ENCODE measurements at places on chromosomes 11 and 22.

DNA sequence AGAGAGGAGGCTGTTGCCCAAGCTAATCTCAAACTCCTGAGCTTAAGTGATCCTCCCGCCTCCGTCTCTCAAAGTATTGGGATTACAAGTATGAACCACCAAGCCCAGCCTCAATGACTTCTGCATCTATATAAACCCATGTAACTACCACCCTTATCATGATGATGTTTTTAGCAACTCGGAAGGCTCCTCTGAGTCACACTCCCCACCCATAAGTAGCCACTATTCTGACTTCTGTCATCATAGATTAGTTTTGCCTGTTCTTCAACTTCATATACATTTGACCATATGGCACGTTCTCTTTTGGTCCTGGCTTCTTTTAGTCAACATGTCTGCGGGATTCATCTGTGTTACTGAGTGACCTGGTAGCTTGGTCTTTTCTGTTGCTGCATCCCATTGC, 6.4 kb upstream of the FOSL1 start:
- DNase-seq = peak; percentile 28

DNA sequence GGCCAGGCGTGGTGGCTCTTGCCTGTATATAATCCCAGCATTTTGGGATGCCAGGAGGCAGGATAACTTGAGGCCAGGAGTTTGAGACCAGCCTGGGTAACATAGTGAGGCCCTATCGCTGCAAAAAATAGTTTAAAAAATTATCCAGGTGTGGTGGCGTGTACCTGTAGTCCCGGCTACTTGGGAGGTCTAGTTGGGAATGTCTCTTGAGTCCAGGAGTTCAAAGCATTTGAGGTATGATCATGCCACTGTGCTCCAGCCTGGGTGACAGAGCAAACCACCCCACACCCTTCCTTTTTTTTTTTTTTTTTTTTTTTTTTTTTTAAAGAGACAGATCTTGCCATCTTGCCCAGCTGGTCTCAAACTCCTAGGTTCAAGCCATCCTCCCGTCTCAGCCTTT, 16.8 kb downstream of the CBL start:
- no peak for DNase-seq

DNA sequence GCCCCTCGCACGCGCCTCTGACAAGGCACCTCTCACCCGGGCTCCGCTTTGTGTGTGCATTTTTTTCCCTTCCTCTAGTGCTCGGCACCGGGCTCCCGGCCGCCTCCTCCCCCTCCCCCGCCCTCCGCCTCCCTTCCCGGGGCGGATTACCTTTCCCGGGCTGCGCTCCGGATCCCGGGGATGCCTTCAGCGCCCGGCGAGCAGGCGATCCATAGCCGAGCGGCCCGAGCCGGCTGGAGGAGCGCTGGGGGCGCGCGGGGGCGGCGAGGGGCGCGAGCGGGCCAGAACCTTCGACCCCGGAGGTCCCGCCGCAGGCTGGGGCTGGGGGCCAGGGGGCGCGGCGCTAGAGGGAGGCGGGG, 282 bp downstream of the MPPED2 start:
- DNase-seq = no peak

GRCh38 chr22:44003405-44004103, 20.5 kb upstream of the PARVB start:
- no peak for DNase-seq

DNA sequence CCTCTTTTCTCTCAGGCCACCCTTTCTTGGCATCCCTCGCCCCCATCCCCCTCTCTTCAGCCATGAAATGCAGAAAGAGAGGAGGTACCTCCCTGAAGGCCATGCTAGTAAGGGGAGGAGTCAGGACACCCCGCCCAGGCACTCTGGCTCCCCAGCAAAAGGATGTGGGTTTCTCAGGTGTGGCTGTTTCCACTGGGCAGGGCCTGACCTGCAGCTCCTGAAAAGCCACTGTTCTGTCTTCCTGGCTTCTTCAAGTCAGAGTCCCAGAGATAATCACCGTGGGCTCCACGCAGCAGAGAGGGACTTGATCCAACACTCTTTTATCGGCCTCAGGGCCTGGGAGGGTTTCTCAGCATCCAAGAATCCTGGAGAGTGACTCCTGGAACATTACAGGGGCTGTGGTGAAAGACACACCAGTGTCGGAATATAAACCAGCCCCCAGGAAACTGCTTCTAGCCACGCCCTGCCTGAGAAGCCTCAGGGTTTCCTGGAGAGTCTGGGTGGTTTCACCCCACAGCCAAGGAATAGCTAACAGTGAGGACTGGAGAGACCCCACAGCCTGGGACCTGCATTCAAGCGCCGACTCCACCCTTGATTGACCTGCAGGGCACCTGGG, 45.7 kb upstream of the TSPAN18 start:
- DNase-seq = no peak

DNA sequence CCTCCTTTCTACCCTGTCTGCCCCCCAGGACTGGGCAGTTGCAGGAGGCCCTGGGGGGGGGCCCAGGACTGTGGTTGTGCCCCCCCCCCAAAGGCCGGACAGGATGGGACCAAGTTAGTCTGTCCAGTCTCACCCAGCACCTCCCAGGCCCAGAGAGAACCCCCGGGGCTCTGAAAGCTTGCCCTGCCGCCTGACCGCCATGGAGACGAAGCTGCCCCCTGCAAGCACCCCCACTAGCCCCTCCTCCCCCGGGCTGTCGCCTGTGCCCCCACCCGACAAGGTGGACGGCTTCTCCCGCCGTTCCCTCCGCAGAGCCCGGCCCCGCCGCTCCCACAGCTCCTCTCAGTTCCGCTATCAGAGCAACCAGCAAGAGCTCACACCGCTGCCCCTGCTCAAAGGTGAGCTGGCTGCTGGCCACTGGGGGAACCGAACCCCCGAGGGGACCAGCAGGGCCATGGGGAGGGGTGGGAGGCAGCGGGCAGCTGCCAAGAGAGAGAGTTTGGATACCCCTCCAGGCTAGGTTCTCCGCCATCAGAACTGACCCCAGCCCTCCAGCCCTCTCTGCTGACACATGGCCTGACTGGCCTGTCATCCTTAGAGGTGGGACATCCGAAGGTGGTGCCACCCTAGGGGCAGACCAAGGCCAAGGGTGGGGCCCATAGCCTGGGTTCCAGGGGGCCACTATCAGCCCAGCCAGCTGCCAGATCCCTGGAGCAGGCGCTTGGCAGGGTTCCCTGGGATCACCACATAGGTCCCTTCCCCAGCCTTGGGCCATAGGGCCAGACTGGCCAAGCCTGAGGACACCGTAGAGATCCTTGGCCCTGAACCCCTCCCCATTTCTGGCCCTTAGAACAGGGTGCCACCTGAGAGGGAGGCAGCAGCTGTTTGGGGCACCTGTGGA, 1.3 kb downstream of the PPP2R5B start:
- no peak for DNase-seq

DNA sequence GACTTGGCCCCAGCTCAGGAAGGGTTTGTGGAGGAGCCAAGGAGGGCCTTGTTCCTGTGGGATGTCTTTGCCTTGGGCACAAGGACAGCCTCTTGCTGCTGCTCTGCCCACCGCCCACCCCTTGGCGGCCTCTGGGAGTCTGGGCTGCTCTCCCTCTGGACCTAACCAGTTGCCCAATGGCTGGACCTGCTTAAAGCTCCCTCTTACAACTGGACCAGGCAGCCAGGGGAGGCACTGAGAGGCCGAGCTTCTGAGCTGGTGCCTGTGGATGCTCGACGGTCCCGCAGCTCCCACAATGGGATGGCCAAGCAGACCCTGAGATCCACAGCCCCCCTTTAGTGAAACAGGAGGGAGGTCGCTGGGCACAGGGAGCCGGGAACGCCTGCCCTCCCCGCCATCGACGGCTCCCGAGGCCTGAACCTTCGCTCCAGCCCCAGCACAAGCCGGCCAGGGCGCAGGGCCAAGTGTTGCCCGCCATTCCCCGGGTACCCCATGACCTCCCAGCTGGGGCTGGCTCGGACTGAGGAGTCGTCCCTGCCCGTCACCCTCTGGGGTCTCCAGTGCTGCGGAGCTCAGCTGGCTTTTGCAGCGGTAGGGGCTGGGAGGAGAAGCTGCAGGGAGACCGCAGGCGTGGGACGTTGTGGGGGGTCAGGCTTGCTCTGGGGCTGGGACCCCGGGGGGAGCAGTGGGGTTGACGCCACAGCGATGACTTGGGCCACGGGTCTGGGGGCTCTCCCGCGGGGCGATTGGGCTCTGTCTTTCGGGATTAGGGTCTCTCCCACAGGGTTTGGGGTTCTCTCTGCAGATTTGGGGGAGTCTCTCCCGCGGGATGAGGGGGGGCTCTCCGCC, 584 bp upstream of the GAL start:
- no peak for DNase-seq

DNA sequence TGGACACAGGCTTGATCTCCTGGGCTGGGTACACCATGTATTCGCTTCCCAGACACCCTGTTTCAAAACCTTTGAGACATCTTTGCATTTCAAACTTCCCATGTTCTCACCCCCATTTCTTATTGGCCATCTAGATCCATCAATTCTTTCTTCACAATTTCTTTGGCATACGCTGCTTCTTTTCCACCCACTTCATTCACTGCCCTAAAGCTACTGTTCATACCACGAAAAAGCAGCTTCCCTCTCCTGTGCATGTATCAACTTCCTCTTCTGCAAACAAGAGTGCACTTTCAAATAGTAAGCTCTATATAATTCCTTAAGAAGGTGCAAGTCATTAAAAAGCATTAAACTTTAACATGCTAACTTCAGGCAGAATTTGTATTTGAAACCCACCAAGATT, 21.4 kb downstream of the UVRAG start:
- no peak for DNase-seq

DNA sequence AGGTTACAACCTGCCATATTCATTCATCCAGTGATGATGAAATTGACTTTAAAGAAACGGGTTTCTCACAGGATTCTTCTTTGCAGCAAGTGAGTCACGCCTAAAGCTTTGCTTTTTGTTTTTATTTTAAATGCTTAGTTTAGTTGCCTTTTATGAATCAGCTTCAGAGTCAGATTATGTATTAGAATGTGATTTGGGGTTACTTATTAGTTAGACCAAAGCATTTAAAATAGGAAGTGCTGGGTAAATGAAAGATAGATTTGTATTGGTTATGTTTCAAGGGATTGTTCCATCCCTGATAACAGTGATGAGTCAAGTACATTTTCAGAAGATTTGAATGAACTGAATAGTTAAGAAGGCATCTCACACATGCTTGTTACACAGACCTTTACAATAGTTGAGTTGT, 101.3 kb upstream of the GAL start:
- no peak for DNase-seq

- no peak for DNase-seq
These were observed 123.4 kb upstream of the ARHGAP42 start for GRCh38 chr11:100563541-100564280.

GRCh38 chr22:39422721-39423120, 23.1 kb downstream of the TAB1 start:
- DNase-seq = no peak

DNA sequence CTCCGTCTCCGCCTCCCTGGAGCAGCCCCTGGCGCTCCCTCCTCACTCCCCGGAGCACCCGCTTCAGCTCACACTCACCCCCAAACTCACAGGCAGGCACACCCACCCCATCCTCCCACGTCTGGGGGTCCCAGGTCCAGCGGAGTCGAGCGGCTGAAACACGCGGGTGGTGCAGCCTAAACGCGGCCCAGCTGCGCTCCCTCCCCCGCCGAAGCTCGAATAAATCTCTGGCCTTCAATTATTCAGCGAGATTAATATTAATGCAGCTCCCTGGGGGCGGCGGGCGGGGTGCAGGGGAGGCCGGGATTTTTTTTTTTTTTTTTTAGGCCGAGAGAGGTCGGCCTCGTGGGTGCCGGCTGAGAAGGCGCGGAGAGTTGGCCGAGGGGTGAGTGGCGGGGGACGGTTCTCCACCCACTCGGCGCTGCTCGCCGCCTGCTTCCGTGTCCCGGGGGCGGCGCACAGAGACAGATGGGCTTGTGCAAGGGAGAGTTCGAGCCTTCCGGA, 524 bp upstream of the SLC1A2 start:
- DNase-seq = peak; percentile 67

DNA sequence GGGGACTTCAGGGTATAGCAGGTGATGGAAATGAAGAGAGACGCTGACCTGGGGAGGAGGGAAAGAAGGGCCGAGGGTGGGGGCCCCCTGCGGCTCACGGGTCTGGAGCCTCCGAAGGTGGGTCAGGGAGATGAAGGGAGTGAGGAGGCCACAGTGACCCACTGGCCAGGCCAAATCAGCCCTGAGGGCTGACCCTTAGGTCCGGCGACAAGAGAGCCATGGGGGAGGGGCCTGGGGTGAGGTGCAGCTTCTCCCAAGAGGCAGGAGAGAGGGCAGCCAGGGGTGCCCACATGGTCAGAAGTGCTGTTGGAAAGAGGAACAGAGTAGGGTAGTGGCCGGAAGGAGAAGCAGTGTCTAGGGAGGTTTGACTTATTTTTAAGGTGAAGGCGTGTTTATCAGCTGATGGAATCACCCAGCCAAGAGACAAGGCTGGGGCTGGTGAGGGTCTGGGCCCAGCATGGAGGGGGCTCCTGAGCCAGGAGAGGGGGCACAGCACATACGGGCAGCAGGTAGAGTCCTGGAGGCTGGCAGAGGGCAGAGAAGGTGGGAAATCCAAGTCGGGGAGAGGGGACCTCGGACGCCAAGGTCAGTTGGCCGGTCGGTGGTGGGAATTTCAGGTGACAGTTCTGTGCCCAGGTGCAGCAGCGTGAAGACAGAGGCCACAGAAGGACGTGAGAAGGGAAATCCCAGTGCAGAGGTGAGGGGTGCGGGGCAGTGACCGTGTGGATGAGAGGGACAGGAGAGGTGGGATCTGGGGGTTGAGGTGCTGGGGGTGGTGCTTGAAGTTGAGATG, 49.0 kb downstream of the LINC01488 start:
- no peak for DNase-seq

GRCh38 chr22:24118689-24119384, 62.5 kb upstream of the SUSD2 start:
- DNase-seq = no peak

GRCh38 chr11:34644669-34645406, 23.9 kb downstream of the EHF start:
- DNase-seq = no peak

DNA sequence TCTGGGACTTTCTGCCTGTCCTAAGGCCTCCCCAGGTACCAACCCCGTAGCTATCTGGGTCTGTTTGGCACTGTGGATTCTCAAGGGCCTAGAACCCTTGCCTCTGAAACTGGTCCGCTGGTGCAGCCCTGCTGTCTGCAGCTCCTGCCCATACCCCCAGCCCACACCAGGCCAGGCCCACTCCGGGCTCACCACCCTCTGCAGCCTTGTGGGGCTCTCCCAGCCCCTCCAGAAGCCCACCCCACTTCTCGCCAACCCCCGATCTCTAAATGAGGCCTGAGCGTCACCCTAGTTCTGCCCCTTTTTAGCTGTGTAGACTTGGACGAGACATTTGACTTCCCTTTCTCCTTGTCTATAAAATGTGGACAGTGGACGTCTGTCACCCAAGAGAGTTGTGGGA, 4.7 kb downstream of the KLHDC7B start:
- DNase-seq = no peak

DNA sequence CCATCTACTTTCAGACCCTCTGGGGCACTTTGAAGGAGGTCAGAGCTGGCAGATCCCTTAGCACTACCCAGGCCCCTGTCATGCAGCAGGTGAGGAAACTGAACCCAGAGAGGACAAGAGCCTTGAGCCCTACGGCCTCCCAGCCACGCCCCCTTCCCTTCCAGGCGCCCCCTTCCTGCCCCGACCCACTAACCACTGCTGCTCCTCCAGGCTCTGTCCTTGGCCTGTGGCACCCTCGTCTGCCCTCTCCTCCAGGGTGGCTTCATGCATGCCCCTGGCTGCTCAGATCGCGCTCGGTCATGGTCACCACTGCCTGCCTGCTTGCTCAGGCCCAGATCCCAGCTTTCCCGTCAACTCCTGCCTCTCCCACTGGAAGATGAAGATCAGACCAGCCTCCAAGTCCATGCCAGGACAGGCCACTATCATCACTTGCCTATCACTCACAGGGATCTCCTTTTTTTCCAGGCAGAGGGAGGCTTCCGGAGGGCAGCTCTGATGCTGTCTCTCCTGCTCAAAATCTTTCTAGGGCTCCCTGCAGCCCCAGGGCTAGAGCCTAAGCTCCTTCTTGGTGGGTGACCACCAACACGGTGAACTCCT, 30.7 kb downstream of the ELFN2 start:
- no peak for DNase-seq

Measured in NCI-H524 (cell line).